ENCODE measurements at places on chromosomes 4 and X.

GRCh38 chr4:182137343-182137742 is 105.9 kb upstream of the TENM3 start:
- DNase-seq: no peak

DNA sequence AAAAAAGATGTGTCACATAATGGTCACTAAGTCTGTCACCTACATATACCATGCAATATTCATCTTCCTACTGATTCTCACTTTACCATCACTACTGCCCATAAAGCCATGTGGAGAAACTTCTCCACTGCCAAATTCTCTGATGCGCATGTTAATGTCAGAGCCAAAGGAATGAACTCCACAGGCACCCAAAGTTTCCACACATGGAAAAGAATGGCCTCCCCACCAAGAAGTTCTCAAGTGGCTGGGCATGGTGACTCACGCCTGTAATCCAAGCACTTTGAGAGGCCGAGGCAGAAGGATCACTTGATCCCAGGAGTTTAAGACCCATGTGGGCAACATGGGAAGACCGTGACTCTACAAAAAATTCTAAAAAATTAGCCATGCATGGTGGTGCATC is 43.8 kb upstream of the UGDH start:
- DNase-seq: no peak

DNA sequence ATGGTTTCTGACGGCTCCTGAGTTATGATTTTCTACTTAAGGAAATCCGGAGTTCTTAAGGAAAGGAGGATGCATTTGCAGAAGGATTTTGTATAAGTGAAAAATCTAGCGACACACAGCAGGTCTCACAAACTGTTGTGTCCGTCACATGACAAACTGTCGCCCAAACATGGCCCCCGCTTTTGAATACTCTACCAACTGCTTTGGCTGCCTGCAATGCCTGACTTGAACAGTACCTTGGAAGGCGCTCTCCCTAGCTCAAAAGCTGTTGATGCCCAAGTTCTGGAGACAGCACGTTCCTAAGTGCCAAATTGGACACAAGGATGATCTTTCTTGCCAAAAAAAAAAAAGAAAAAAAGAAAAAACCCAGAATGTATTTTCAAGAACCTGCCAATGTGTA is 103.2 kb downstream of the ENPP6 start:
- DNase-seq: no peak

DNA sequence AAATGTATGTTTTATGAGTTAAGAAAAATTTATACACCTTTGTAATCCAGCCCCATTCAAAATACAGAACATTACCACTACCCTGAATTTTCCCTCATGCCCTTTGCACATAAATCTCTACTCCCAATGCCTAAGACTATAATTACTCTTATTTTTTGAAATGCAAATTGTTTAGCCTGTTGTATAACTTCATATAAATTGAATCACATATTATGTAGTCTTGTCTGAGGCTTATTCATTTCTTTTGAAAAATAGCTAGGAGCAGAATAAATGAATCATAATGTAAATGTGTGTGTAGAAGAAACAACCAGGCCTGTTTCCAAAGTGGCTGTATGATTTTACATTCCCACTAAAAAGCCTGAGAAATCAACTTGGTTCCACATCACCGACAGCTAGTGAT is 319.8 kb downstream of the DCAF12L2 start:
- no peak for DNase-seq

- peak; percentile 75 for DNase-seq
Observed at GRCh38 chrX:47283015-47283771, 50.4 kb downstream of the USP11 start.
